A172 (cell line): ENCODE measurements at places on chromosomes 7 and 10. TPM values are rescaled to one million over a fixed set of nuclear protein-coding genes. Genes with fewer than 3 reads are reported as not detected.

Gene ENO4
- total RNA-seq, result 0.07 and 0.22 TPM in 2 replicates

Gene SLIT1
- not detected in 2 replicates for total RNA-seq

Gene RPEL1
- 0.05 and 0.17 TPM in 2 replicates for total RNA-seq

Gene AGAP9
- total RNA-seq, result 4.5 and 4.6 TPM in 2 replicates

Gene NDUFB2
- 227 and 304 TPM in 2 replicates for total RNA-seq
